ENCODE measurements at places on chromosomes 4 and X.

DNA sequence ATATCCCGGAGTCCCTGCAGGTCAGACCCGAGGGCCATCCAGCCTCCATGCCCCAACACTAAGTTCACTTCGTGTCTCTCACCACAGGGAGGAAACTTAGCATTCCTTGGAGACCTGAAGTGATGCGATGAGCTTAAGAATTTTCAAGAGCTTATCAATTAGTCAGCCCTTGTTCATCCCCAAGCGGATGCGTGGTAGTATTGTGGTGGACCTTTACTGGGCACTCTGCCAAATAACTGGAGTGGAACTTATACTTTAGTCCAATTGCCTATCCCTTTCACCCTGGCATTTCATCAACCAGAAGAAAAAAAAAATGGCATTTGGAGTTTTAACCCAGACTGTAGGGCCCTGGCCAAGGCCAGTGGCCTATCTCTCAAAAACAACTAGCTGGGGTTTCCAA is 137.1 kb downstream of the RELL1 start:
- DNase-seq, result no peak

- no peak for DNase-seq
Measured at GRCh38 chr4:102047616-102048015, 257.1 kb downstream of the BANK1 start.

DNA sequence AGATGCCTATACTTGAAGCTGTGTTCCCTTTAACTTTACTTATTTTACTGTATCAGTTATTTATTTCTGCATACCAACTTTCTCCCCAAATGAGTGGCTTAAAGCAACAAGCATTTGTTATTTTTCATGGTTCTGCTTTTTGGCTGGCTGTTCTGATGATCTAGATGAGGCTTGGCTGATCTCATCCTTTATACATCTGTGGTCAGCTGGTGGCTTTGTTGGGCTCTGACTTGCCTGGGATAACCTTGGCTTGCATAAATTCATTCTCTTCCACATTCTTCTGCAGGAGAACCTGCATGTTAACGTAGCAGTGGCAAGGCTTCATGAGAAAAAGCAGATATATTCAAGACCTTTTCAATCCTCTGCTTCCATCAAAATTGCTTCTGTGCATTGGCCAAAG is 1317.6 kb downstream of the ADGRL3 start:
- no peak for DNase-seq

GRCh38 chrX:21975812-21976211 is 35.3 kb downstream of the SMS start:
- DNase-seq, result no peak

DNA sequence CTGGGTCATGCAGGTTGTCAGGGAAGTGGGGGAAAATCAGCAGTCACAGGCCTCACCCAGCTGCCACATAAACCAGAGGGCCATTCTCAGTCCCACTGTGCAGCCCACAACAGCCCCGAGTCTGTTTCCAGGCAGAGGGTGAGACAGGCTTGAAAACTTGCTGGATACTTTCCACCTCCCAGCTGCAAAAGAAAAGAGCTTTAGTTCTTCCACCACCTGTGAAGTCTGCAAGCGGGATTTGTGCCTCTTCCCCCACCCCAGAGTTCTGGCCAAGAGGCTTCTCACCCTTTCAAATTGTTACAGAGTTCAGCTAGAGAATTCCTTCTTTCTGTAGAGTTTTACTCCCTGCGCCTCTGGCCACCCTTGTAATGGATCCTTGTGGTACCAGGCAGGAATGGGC is 115.5 kb upstream of the ZDHHC15 start:
- no peak for DNase-seq

DNA sequence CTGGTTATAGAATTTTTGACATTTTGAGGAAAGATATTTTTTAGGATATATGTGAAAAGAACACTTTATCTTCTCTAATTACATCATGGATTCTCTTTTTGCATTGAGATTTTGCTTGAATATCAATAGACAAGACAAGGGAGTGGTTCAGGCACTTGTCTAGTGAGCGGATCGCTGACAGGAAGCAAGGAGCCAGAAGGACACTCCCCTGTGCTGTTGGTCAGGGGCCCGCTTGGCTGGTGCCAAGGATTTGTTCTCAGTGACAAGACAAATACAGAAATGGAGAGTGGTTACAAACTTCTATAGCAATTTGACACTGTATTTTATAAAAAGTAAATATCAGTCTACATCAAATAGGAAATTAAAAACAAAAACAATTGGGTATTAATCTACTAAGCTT is 60.0 kb downstream of the SLC9B1 start:
- DNase-seq, result no peak

- no peak for DNase-seq
Measured at GRCh38 chr4:94372228-94372978, 29.8 kb upstream of the HPGDS start.

DNA sequence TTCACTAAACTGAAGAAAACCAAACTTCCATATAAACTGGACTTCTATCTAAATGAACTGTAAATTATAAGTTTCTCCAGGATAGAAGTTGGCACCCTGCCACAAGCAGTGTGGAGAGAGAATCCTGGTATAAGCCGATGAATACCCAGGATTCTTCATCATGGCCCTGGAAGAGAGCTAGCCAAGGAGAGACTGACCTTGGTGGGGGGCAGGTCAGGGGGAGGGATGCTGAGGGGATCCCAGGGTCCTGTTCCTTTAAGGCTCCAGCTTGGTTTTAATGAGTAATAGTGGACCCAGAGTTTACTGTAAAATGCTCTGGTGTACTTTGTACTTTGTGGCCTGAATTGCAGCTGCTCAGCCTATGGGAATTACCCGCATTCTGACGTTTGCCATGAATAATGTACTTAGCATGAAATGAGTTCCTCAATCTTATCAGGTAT is 16.9 kb downstream of the RASSF6 start:
- no peak for DNase-seq

- no peak for DNase-seq
Measured at GRCh38 chr4:2082118-2082517, 23.0 kb downstream of the NAT8L start.

- no peak for DNase-seq
Measured at GRCh38 chrX:130746709-130747342, 156.2 kb downstream of the ENOX2 start.

GRCh38 chr4:87732033-87732765 is 67.2 kb upstream of the IBSP start:
- no peak for DNase-seq

DNA sequence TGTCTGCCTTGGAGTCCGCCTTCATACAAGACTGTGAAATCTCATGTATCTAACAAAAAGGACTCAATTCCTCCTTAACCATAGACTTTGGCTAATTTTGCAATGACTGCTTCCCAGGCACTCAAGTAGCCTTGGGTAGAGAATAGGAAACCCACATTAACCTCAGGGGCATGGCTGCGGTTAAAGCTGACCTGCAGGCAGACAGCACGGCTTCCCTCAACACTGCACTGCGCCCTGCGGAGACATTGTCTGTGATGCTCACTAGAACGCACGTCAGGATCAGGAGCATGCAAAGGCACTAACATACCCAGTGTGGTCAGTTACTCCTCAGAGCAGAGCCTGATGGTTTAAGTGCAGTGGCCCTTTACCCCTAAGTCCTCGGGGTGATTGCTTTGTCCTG is 10.3 kb upstream of the GPR143 start:
- DNase-seq, result no peak

- DNase-seq, result no peak
Measured at GRCh38 chr4:158667651-158668198, 4.0 kb downstream of the C4orf46 start.

DNA sequence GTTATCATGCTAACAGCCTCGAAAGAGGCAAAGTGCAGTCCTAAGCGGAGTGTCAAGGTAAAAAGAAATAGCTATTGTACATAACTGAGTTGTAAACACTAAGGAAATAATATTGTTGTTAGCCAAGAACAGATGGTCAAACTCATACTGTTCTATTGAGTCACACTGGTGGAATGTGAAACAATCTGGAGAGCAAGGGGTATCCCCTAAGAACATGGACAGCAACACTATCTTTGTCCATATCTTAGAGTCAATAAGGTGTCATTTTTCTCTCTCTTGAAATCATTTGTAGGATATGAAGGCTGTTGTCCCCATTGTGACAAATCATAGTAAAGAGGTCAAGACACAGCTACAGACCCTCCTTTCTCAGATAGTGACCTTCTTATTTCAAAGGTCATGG is 4.5 kb upstream of the PDGFC start:
- DNase-seq, result no peak

DNA sequence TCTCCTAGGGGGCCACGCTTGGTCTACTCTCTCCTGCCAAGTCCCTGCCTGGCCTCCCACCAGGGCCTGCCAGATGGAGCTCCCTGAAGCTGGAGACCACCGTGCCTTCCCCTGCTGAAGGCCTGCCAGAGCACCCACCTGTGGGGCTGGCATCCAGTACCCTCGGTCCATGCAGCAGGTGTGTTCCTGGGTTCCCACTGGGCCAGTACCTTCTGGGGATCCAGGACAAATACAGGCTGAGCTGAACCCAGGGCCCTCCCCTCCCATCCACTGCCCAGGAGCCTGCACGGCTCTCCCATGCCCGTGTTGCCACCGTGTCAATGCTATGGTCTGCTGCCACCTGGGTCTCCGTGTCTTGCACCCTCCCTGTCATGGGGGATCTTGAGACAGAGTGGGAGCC is 68.8 kb downstream of the ABLIM2 start:
- no peak for DNase-seq

- no peak for DNase-seq
Measured at GRCh38 chr4:25925486-25926201, 11.6 kb downstream of the SMIM20 start.

GRCh38 chr4:2671267-2671895 is 84.8 kb downstream of the TNIP2 start:
- no peak for DNase-seq

GRCh38 chr4:25441519-25442117 is 64.6 kb downstream of the ANAPC4 start:
- no peak for DNase-seq

DNA sequence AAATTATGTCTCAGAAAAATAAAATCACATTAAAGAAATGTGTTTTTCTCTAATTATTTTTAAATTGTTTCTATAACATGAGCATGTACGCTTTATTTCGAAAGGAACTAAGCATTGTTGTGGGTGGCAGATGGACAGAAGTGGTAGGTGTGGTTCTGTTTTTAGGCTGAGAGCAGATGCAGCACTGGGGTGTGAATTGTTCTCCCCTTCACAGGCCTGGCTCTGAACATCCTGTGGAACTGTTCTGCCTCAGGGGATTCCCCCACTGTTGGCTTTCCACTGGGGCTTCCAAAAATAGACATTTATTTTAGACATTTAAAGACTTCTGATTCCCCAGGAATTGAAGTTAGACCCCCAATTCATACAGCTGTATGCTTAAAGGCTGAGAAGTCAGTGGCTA is 41.9 kb upstream of the PDHA2 start:
- DNase-seq, result no peak

DNA sequence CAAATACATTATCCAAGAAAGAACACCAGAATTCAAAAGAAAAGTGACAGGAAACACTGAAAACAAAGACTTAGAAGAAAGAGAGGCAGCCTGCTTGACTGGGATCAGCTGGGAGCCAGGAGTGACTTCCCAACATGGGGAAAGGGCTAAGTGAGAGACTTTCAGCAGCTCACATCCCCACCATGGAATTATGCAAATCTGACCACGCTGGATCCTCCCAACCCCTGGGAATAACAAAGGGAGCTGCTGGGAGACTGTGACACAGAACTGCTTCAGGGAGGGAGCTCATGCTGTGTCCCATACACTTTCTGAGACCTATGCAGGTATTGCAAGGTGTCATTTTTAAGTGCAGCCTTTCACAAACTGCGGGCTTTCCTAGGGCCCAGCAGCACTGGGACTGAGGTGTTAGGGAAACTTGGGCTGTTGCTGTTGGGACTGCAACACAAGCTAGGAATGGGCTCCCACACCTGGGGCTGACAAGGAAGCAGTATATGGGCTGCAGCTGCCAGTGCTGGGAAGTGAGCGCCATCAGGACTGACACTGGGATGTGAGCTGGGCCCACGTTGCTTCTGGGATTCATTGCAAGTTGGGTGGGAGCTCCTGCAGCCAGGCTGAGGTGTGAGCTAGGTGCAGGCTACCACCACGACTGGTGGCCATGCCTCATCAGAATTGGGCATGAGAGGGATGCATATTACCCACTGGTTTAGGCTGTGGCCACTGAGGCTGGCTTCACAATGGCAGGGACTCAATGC is 139.1 kb downstream of the KDR start:
- DNase-seq, result no peak

DNA sequence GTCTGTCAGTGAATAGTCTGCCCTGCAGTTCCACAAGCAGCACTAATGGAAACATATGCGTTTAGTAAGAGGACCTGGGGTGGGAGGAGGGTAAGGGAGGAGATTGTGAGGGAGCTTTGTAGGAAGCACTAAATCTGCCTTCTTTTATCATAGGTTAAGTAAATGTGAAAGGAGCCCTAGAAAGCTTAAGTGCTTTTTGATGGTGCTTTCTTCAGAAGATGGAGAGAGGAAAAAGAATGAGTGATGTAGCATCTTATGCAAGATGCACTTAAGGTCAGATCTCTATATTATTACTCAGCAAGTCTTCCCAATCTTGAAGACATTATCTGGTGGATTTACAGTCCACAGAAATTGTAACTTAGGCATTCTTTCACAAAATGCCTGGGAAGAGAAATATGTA is 322.7 kb downstream of the PDHA2 start:
- no peak for DNase-seq

DNA sequence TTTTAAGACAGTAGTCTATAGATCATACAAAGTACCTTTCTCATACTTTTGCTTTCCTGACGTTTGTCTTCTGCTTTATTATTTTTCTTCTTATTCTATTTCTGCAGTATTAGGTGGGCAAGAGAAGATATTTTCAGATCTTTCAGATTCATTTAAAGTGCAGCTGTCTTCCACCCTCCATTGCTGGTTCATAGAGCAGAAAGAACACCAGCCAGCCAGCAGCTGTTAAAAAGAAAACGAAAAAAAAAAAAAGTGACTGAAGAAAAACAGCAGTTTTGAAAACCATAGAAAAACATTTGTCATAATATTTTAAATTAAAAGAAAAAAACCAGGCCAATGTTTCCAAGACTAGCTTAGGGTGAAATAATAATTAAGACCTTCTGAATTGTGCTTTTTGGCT is 42.9 kb downstream of the SMAD1 start:
- DNase-seq, result no peak

DNA sequence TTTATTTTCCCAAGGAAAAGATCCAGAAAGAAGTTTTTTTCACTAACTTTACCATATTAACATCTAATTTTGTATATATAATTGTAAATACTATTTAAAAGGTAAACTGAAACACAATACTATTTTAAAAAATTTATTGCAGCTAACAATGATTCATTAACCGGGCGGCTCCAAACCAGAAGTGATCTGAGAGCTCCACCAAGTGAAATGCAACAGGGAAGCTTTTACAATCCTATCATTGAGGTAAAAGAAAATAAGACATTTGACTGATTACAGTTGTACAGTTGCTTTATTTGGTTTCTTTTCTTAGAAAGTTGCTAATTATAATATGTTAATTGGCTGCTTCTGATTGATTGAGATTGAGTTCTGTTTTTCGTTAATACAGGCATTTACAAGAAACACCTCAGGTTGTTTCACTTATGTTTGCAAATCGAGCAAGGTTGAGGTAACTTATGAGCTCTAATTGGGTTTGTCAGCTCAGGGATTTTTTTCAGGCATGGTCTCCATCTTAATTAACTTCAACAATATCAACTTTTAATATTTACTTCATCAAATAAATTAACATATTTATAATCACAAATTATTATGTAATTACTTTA is 220.2 kb upstream of the UGT8 start:
- DNase-seq, result no peak

Measured in NK-92 treated with Interleukin-12 subunit alpha and Interleukin-12 subunit beta, amount 100 ng/mL, for 24 hours (cell line).